Effector CD4-positive, alpha-beta T cell (primary cell): ENCODE measurements at places on chromosomes 7 and 10.

- DNase-seq = no peak
Observed at GRCh38 chr10:118901906-118902305, 127.6 kb upstream of the NANOS1 start.

DNA sequence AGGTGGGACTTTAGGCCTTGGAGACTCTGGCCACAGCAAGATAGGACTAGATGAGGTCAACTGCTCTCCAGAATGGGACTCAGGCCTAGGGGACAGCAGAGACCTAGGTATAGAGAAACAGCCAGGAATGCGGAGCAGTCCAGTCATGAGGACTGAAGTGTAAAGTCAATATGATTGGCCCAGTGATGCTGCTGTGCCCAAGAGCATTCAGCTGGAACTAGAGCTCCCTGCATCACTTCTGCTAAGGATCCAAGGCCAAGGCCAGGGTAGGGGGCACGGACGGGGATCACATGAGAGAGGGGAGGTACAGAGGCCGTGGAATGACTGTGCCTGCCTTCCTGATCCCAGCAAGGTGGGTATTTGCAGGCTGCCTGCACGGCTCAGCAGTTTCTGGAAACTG lies 237.9 kb downstream of the FRMD4A start:
- DNase-seq = no peak

- no peak for DNase-seq
Observed at GRCh38 chr7:102874166-102874829, 38.5 kb upstream of the LRRC17 start.

DNA sequence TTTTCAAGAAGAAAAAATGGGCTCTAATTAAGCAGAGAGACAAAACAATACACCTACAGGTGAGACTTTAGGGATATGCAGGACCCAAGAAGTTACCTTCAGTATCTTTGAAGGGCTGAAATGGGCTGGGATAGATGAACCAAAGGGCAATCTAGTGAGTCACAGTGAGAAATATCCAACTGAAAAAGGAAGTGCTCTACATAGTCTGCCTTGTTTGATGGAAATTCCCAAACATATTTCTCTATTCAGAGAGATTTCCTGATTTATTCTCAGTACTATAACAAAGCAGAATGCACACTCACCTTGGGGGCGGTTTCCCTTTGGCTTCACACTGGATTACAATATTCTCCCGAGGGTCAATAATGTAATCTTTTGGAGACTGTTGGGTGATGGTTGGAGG lies 104.1 kb upstream of the LAMB4 start:
- no peak for DNase-seq

- no peak for DNase-seq
Observed at GRCh38 chr10:71293446-71294084, 25.5 kb upstream of the SLC29A3 start.

DNA sequence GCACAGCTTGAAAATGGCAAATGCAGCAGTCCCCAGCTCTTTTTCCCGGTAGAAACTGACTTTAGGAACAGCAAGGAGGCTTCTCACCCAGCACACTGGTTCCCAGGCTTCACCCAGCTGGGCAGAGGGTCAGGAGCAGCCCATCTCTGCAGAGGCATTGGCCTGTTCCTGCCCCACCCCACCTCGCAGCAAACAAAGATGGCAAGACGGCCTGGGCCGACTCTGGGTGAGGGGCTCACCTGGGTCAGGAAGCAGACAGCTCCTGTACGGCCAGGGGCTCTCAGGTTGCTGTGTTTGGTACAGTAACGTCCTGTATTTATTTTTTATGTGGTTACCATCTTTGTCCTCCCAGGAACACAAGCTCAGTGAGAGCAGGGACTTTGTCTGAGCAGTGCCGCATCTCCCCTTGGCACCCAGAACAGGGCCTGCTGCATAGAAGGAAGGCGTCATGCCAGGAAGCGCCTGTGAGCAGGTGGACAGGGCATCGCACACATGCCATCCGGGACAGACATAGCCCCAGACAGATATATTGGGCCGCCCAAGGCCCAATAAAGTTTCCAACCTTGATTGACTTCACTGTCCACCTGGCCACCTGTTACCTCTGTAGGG lies 585.0 kb upstream of the FOXK1 start:
- no peak for DNase-seq

DNA sequence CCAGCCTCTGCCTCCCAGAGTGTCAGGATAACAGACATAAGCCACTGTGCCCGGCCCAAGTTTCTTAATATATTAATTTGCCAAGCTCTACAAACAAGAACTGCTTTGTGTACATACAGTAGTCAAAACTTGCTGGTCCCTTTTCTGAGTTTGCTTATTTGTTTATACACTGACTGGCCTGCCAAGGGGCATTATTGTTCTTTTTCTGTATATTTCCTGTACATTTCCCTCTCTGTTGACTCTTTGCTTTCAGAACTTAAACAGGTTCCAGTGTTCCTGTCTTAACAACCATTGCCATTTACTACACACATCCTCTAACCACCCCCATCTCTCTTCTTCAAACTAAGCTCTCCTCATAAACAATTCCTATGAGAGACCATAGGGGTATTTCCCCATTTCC lies 61.5 kb upstream of the RPA3 start:
- DNase-seq = no peak

- no peak for DNase-seq
Observed at GRCh38 chr7:27198871-27199801, 755 bp downstream of the HOXA13 start.

DNA sequence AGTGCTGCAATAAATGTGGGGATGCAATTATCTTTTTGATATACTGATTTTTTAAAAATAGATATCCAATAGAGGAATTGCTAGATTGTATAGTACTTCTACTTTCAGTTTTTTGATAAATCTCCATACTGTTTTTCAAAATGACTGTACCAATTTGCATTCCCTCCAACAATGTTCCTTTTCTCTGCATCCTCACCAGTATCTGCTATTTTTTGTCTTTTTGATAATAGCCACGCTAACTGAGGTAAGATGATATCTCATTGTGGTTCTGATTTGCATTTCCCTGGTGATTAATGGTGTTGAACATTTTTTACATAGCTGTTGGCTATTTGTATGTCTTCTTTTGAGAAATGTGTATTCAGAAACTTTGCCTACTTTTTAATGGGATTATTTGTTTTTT lies 217.7 kb upstream of the MTPN start:
- no peak for DNase-seq

DNA sequence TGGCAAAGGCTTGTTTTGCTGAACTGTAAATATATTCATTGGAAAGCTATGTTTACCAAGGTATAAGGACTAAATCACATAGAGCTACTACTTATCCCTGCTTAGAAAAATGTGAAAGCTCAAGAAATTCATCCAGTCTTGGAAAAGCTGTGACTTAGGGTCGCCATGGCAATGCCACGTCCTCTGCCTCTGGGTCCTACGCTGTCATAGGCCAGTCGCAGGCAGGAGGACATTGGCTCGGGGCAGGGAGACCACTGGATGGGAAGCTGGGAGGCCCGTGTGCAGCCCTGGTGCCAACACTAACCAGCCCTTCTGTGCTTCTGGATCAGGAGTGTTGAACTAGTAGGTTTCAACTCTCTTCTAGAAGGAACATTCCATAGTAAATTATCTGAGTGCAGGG lies 67.3 kb upstream of the PDZD8 start:
- DNase-seq = no peak

DNA sequence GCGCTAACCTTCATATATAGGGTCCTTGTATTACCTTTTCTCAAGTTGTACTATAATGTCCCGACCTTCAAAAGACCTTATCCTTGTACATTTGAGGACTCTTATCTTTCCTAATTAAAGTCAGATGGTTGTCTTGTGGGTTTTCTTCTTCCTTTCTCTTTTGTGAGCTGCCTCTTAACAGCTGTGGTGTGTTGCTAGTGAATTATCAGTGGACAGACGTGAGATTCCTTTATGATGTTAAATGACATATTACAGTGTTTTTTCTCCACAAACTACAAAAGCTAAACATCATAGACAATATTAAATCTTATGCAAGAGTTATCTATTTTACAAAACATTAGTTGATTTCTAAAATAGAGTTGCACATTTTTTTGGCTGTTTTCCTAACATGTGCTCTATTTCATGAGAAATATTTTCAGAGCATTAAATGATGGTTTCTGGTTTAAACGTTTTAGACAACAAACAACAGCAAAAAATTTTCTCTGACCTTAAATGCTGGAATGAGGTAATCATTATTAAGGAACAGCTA lies 272.2 kb upstream of the NPVF start:
- DNase-seq = no peak

DNA sequence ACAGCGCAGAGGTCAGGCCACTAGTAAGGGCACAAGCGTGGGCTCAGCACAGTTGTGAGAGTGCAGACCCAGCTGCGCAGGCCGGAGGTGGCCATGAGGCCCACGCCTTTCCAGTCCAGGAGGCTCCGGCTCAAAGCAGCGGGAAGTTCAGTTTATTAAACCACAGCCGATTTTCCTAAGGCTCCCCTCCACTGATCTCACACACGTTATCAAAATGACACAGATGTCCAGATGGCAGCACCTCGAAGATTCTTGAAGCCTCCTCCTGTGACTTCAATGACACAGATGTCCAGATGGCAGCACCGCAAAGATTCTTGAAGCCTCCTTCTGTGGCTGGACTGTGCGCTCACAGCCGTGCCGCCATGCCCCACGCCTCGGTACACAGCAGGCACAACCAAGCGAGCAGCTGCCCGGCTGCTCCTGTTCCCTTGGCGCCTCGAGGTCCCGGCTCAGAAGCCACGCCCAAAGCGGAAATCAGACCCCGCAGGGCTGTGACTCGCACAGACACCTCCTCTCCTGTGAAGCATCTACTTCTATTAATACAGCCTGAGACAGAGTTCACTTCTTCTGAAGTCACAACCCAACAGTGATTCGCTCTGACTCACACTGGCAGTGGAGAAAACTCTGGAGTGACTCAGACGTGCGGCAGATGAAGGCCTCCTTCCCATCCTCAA lies 122.7 kb downstream of the MAD1L1 start:
- DNase-seq = no peak

DNA sequence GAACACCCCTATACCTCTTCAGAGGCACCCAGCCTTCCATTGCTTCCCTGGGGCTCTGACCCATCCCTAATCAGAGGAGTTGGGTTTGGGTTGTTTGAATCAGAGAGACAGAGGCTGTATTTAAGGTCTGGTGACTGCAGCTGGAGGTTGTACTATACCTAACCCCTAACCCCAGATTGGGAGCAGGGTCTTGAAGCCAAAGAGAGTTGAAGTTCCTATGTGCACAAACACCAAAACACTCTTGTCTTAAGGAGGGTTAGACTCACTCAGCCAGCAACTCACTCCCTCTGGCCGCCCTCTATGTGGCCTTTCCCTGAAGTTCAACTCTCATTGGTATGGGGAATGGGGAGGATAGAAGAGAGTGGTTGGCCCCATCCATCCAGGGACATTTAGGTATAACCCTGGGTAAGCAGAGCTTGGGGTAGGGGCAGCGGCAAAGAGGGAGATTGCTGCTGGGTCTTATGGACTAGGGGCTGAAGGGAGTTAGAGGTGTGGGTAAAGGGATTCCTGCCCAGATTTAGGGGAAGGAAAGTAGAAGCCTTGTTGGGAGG lies 80.0 kb downstream of the PAX2 start:
- DNase-seq = no peak
